ENCODE measurements at places on chromosomes 6 and 20. TPM values are rescaled to one million over a fixed set of nuclear protein-coding genes. Genes with fewer than 3 reads are reported as not detected.

- H3K4me1 ChIP-seq = no peaks in the 10 kb centered on the region
- H3K27ac ChIP-seq = no peak overlapping the region
- no peak overlapping the region for H3K4me3 ChIP-seq
Observed at GRCh38 chr20:13681248-13682125, 42.8 kb upstream of the TASP1 start.

The NKAIN4 gene
- total RNA-seq = 16.0 TPM

DNA sequence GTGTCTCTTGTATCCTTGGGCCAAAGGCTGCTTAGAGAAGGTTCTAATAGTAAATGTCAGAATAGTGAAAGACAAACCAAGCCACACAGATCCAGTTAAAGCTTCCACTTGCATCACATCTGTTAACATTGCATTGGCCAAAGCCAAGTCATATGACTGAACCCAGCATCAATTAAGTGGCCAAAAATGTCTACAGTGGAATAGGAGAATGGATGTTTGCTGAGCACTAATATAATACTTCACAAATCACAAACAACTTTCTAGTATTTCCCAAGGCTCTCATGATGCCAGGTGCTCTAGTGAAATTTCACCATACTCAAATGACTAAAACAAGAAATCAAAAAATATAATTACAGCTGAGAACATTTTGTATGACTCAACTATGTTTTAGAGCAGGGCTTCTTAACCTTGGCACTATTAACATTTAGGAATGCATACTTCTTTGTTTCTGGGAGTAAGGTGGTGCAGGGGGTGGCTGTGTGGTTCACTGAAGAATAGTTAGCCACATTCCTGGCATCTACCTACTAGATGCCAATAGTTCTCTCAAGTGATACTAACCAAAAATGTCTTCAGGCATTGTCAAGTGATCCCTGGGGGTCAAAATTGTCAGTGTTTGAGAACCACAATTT, 148.0 kb upstream of the SPTLC3 start:
- no peaks in the 10 kb centered on the region for H3K4me1 ChIP-seq
- H3K4me3 ChIP-seq = no peak overlapping the region
- no peaks in the 10 kb centered on the region for H3K36me3 ChIP-seq
- no peak overlapping the region for H3K27ac ChIP-seq

The THEMIS gene
- total RNA-seq = not detected

DNA sequence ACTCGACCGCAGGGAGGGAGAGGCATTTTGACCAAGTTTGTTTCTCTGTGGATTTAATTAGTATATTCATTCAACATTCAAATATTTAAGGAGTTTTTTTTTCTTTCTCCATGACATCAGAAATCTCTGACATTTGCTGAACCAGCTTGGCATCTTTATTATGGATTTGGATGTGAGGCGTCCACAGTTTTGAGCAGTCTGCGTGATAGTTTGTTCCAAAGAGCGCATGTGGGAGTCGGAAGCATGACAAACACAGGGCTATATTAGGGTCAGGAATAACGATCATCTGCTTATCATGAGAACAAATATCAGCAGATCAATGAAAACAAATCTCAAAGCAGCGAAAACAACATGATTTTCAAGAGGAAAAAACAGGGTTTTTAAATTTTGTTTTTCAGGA, 373.2 kb downstream of the CDH4 start:
- no peak for DNase-seq
- no peak overlapping the region for H3K4me3 ChIP-seq
- no peaks in the 10 kb centered on the region for H3K27me3 ChIP-seq
- H3K4me1 ChIP-seq = no peaks in the 10 kb centered on the region

GRCh38 chr20:35295674-35296073, 3.4 kb upstream of the FAM83C start:
- H3K4me1 ChIP-seq = no peaks in the 10 kb centered on the region
- no peak for DNase-seq
- H3K27ac ChIP-seq = no peak overlapping the region
- no peaks in the 10 kb centered on the region for H3K27me3 ChIP-seq
- no peaks in the 10 kb centered on the region for H3K36me3 ChIP-seq

DNA sequence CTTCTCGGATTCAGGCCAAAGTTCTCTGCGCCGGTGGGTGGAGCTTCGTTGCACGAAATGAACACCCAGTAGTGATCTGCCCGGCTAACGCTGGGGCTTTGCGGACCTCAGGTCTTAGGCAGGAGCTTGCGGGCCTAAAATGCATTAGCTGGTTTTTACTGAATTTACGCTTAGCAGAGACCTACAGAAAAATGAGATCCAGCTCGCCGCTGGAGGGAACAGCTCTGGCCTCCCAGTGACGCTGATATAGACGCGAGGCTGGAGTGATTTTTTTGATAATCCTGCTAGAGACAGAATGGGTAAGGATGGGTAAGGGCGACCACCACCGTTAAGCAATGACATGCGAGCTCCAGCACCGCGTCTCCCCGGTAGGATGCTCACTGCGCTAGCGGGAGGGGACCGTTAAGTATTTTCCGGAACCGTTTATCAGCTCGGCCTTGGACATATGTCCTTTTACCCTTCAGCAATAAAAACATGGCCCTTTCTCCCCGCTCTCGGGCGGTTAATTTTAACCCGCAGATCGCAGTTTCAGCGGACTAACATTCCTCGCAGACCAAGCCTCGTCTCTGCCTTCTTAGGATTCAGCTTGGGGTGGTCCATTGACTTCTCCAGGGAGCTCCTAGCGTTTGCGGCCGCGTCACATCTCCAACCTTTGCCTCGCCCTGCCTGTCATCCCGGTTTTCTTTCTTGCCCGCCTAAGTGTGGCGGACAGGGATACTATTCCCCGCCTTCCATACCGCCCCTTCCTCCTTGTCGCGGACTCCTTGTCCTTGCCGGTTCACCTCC, 109.3 kb downstream of the GPX5 start:
- peaks cover 9% of the 10 kb centered on the region for H3K4me1 ChIP-seq
- peak; percentile 79 for DNase-seq
- H3K27me3 ChIP-seq = peaks cover 64% of the 10 kb centered on the region
- no peak overlapping the region for H3K27ac ChIP-seq
- no peaks in the 10 kb centered on the region for H3K36me3 ChIP-seq

The SCRT2 gene
- total RNA-seq = 0.31 TPM

DNA sequence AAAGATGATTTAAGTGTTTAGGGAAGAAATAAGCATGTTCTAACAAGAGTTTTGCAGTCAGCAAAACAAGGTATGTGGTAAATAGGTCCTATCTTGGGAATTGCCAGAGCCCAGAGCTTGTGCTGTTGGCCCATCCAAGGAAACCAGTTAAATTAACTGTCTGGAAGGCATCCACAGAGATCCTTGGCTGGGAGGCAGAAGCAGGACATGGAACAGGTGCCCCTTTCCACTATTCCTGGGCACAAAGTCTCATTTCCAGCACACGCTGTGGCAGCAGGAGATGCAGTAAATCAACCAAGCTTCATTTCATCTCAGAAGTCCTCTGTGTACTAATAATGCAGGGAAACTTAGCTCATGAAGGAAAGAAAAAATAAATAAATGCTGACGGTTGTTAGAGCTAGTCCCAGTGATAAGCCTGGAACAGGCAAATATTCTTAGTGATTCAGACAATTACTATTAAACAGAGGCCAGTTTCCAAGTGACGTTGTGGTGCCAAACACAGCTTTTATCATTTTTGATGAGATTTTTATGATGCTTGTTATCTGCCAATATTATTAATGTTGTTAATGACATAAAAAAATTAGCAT, 39.8 kb upstream of the SNAP25 start:
- H3K36me3 ChIP-seq = no peaks in the 10 kb centered on the region
- no peaks in the 10 kb centered on the region for H3K4me1 ChIP-seq
- H3K4me3 ChIP-seq = no peak overlapping the region
- H3K27me3 ChIP-seq = no peaks in the 10 kb centered on the region
- DNase-seq = no peak
- no peak overlapping the region for H3K27ac ChIP-seq

The UTRN gene
- 86.8 TPM for total RNA-seq

All from GM23338 (cell line).